Activated CD4-positive, alpha-beta T cell treated with anti-CD3 and anti-CD28 coated beads for 48 hours (primary cell): ENCODE measurements at places on chromosomes 3 and 15.

- peak; percentile 72 for DNase-seq
Observed at GRCh38 chr15:72312605-72313447, 7.1 kb downstream of the CELF6 start.

- no peak for DNase-seq
Observed at GRCh38 chr3:10843378-10843777, 27.4 kb downstream of the SLC6A11 start.

DNA sequence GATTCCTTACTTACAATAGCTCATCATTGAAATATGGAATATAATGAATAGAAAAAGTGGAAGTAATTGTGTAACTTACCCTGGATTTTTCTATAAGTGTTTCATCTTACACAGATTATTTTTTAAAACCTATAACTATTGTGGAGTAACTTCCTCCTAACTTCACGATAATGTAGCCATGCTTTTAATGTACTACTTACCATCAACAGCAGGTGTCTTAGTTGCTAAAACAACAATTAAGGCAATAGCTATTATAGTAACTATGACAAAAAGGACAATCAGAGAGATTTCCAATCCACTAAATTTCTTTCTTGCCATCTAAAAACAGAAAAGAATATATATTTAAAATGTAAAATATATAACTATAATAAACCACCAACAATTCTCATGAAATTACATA is 2.6 kb downstream of the SI start:
- DNase-seq: no peak

- no peak for DNase-seq
Observed at GRCh38 chr3:178823150-178823549, 248.5 kb downstream of the ZMAT3 start.

- DNase-seq: peak; percentile 78
Observed at GRCh38 chr3:106609666-106610301, 741.0 kb upstream of the CBLB start.

GRCh38 chr3:193943200-193943599 is 192.7 kb upstream of the HES1 start:
- no peak for DNase-seq

GRCh38 chr3:160449636-160450598 is at the start of gene TRIM59:
Gene TRIM59 (minus strand): TSS chr3:160449786. CDS start chr3:160439183, 10,603 bp downstream.
- DNase-seq: peak; percentile 99

DNA sequence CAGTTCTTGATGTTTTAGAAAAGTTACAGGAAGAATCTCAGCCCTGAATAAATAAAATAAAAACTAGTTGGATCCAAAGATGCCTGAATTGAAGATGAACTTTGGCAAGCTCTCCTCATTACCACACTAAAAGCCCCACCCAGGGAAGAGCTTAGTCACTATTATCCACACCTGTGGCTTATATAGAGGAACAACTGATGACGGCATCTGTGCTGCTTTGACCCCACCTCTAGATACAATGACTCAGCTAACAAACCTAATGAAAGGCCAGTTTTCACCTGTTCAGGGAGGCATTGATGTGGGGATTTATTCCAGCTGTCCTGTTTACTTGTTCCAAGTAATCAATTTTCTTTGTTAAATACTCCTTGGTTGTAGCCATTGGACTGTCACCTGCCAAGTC is 604.7 kb upstream of the EPHA6 start:
- no peak for DNase-seq

GRCh38 chr3:14793126-14793857 is 25.5 kb upstream of the FGD5 start:
- DNase-seq: no peak

DNA sequence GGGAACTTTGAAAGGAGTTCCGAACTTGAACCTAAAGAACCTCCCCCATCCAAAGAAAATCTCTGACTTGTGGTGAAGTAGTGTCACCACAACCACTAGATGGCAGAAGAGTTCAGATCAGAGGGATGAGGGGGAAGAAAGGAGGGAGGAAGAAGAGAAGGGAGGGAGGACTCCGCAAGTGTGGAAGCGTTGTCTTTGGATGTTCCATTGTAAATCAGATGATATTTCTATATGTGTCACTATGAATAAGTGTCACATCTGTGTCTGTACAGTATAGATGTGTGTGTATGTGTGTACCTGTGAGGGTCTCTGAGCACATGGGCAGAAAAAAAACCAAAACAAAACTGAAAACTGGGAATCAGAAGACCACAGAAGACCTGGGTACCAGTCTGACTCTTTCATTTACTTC is 16.9 kb downstream of the SLC24A1 start:
- DNase-seq: peak; percentile 31

- DNase-seq: no peak
Observed at GRCh38 chr15:29910068-29910467, 87.8 kb upstream of the TJP1 start.

DNA sequence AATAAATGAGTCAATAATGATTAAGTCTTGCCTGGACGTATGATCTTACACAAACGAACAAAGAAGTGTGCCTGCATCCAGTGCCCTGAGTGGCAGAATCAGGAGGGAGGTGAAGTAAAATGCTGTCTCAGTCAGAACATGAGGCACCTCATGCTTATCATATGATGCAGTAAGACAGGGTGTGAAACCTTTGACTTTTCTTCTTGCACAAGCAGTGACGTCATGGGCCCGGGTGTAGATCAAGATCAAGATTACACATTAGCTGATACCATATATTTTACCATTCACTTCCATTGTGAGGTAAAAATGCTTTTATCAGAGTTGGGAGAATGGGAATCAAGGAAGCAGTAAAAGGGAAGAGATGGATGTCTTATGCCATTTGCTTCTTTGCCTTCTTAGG is 291.6 kb upstream of the PLSCR5 start:
- no peak for DNase-seq

GRCh38 chr15:51348688-51349087 is 7.2 kb downstream of the GLDN start:
- DNase-seq: no peak

- DNase-seq: no peak
Observed at GRCh38 chr3:78988324-78988723, 779.5 kb downstream of the ROBO1 start.

DNA sequence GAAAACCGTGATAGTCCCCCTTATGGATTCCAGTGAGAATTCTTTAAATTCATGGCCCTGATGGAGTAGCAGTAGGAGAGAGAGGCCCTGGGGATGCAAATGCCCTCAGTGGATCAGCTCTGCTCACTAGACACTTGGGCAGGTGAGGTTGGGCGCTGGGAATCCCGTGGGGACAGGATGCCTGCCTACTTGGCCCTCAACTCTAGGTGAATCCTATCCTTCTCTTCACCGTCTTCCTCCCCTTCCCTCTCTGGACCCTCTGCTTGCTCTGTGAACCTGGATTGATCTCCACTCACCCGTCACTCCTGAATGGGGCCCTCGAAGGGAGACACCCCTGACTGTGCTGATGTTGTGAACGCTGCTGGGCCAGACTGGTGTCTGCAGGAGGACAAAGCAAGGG is 77.4 kb downstream of the SEC22A start:
- DNase-seq: no peak

- DNase-seq: no peak
Observed at GRCh38 chr15:33912326-33912725, 56.0 kb upstream of the CHRM5 start.

DNA sequence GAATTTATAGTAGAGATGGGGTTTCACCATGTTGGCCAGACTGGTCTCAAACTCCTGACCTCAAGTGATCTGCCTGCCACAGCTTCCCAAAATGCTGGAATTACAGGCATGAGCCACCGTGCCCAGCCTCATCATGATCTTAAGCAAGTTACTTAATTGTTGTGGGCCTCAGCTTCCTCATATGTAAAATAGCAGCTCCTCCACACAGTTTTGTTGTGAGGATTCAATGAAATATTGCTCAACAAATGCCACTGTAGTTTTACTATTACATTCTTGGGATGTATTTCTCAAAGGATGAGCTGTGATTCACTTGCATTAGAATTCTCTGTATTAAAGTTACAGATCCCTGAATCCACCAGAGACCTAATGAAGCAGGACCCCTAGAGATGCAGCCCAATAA is 168.8 kb downstream of the ADAMTS9 start:
- DNase-seq: no peak

DNA sequence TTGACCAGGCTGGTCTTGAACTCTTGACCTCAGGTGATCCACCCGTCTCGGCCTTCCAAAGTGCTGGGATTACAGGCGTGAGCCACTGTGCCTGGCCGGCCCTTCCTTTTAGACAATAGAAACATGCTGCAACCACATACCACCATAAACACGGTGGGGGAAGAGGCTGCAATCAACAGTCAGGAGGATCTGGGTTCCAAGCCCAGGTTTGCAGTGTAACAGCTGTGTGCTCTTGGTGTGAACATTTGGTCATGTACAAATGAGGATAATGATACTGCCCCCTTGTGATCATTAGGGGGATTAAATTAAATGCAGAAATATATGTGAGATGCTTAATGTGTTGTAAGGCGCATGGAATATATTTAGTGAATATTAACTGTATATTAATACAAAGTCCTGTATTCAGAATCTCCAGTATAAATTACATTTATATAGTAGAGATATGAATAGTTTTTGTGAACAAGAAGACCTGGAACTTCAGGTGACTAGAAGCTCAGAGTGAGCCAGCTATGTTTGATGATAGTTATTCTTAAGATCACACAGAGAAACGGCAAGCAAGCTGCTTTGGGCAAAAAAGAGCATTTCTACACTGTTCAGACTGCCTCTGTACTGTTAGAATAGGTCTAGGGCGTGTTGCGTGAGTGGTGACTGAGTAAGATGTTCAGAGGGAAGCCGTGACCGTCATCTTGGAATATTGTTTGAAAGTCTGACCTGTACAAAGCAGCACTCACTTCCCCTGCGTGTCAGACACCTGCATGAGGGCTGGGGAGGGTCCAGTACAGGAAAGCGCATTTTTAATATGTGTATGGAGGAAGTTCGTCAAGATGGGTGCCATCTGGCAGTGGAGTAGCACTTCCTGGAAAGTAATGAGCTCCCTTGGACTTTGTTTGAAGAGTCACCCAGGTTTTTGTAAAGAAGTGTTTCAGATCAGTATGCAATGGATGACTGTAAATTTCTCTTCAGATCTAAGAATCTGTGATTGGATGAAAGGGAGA is 125.8 kb downstream of the PGPEP1L start:
- DNase-seq: peak; percentile 16

DNA sequence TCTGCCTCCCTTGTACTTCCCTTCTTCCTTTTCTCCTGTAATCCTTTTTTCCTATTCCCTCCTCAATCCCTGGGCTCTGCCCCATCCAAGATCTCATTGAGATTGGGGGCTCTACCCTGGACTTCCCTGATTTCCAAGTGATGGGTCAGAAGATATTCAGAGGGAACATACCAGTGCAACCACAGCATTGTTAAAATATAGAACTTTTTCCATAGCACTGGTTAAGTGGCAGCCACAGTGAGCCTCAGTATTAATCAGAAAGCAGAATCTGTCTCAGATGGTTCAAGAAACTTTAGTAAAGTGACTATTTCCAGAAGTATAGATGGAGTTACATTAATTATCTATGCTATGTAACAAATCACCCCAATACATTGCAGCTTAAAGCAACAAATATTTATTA is 18.7 kb upstream of the SCN10A start:
- DNase-seq: no peak

DNA sequence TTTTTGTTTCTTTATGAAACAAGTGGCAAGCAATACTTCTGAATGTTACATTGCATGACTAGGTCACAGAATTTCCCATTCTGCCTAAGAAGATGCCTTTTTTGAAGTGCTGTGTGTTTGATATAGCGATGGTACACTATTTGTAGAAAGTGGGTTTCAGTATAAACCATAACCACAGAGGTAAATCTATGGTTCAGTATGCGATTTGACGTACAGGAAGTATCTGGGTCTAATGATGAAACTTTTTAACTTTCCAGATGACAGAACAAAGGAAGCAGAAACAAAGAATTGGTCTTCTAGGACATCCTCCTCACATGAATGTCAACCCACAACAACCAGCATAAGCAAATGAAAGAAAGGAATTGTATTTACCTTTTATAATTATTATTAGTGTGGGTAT is 133.4 kb upstream of the BHLHE40 start:
- no peak for DNase-seq

DNA sequence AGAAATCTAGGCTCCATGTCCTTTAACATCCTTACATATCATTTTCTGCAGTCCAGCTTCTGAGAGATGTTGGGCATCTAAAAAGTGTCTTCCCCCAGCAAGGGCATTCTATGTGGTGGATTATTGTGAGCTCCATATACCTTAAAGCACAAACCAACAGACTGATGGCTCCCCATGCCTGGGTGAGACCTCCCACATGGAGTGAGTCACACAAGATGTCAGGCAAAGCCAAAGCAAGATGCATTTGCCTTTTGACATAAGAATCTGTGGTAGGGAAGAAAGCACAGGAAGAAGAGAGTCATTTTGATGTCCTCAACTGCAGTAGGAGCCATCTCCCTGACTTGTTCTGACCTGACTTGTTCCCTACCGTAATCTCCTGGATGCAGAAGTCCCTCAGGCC is 238.7 kb upstream of the EIF1B start:
- no peak for DNase-seq

DNA sequence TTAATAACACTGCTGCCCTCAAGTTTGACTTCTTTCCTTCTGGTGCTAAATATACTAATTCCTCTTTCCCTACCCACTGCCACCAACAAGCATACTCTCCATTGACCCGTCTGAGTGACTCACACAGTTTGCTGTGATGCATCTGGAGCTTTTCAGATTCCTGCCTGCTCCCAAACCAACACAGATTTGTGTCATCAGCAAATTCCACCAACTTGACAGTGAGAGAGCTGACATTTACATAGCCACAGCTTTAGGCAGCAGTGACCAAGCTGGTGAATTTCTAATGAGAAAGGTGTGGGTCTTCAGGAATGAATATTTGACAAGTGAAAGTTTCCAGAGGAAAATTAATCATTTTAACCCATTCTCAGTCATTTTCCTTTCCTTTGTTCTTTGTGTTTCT is 96.5 kb upstream of the PRICKLE2 start:
- DNase-seq: no peak

- no peak for DNase-seq
Observed at GRCh38 chr15:39888809-39889208, 31.3 kb downstream of the GPR176 start.

DNA sequence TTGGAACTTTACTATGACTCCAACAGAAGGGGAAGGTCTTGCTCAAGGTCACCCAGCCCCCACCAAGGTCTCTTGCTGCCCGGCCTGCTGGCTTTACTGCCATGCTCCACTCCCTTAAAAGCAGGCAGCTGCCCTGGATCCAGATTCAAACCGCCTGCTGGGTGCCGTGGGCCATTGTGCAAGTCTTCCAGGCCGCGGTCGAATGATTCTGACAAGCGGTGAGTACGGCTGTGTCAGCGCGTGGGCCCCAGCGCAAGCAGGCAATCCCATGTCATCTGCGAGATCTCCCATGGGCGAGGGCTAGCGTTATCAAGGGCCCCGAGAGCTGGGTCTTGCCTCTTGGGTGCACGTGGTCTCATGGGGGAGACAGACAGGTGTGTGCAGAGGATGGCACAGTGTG is 37.6 kb downstream of the CORO2B start:
- no peak for DNase-seq

DNA sequence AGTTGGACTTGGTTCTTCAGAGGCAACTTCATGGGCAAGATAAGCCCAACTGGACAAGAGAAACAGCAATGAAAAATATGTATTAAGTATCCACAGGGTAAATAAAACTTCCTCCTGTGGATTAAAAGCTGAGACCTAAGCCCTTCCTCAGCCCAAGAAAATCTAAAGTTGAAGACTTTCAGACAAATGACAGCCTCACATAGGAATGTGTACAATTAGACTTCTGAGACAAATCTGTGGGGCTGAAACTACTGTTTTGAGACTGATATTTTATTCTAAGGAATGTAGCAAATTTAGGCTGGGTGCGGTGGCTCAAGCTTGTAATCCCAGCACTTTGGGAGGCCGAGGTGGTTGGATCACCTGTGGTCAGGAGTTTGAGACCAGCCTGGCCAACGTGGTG is 74.2 kb upstream of the IL12A start:
- no peak for DNase-seq

GRCh38 chr3:156400735-156401134 is 154.2 kb downstream of the SSR3 start:
- no peak for DNase-seq
